RWPE2 (cell line): ENCODE measurements at places on chromosomes 3 and 15.

GRCh38 chr3:129481766-129482332 lies 41.8 kb downstream of the IFT122 start:
- H3K4me3 ChIP-seq: no peak overlapping the region
- peaks cover 17% of the 10 kb centered on the region for H3K36me3 ChIP-seq
- H3K27me3 ChIP-seq: no peaks in the 10 kb centered on the region
- H3K4me1 ChIP-seq: peaks cover 25% of the 10 kb centered on the region
- no peak for DNase-seq

- H3K4me1 ChIP-seq: peaks cover 51% of the 10 kb centered on the region
- H3K27me3 ChIP-seq: no peaks in the 10 kb centered on the region
- peak; percentile 77 for DNase-seq
- no peaks in the 10 kb centered on the region for H3K36me3 ChIP-seq
These were observed 30.4 kb upstream of the FLNB start for GRCh38 chr3:57977818-57978235.

DNA sequence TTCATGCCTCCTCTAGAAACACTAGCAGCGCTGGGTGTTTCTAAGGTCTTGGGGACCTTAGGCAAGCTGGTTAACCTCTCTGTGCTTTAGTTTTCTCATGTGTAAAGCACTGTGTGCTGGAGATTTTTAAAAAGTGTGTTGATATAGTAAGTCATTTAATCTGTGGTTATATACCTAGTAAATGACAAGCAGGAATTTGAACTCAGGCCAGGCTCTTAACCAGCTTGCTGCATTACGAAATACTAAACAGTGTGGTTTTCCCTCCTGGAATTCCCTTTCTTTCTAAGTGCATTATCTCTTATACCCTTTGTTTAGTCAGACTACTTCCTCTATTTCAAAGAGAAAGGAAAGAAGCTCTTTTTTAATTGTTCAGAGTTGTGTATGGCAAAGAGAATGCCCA lies 26.5 kb downstream of the NEO1 start:
- H3K27me3 ChIP-seq: peaks cover 3% of the 10 kb centered on the region
- no peaks in the 10 kb centered on the region for H3K36me3 ChIP-seq
- H3K4me3 ChIP-seq: no peak overlapping the region
- no peak overlapping the region for H3K27ac ChIP-seq

DNA sequence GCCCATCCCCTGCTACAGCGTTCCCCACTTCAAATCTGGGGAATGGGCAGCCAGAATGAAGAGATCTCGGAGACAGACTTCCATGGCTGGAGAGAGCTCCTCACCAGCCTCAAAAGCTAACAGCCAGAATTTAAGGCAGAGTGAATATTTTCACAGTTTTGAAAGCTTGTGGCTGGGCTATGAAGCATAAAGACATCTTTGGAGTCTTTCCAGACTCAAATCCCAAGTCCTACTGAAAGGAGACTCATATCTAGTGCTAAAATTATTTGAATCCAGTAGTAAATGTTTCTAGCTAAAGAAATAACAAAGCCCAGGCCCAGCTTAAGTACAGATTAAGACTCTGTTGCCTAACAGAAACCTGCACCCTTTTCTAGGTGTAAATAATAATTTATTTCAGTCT lies 628.4 kb upstream of the ALCAM start:
- H3K36me3 ChIP-seq: no peaks in the 10 kb centered on the region
- no peak overlapping the region for H3K4me3 ChIP-seq
- no peaks in the 10 kb centered on the region for H3K27me3 ChIP-seq
- no peaks in the 10 kb centered on the region for H3K4me1 ChIP-seq

GRCh38 chr3:185084901-185085300 lies 68.0 kb downstream of the C3orf70 start:
- no peaks in the 10 kb centered on the region for H3K36me3 ChIP-seq
- H3K27me3 ChIP-seq: peaks cover 8% of the 10 kb centered on the region
- no peak overlapping the region for H3K27ac ChIP-seq
- H3K4me1 ChIP-seq: no peaks in the 10 kb centered on the region
- DNase-seq: no peak

- no peak overlapping the region for H3K27ac ChIP-seq
- no peaks in the 10 kb centered on the region for H3K36me3 ChIP-seq
- H3K27me3 ChIP-seq: no peaks in the 10 kb centered on the region
- H3K4me3 ChIP-seq: no peak overlapping the region
These were observed 161.7 kb downstream of the VGLL4 start for GRCh38 chr3:11482021-11482420.

- H3K36me3 ChIP-seq: no peaks in the 10 kb centered on the region
- no peaks in the 10 kb centered on the region for H3K4me1 ChIP-seq
- DNase-seq: no peak
These were observed 49.0 kb upstream of the DCLK3 start for GRCh38 chr3:36813305-36813704.

DNA sequence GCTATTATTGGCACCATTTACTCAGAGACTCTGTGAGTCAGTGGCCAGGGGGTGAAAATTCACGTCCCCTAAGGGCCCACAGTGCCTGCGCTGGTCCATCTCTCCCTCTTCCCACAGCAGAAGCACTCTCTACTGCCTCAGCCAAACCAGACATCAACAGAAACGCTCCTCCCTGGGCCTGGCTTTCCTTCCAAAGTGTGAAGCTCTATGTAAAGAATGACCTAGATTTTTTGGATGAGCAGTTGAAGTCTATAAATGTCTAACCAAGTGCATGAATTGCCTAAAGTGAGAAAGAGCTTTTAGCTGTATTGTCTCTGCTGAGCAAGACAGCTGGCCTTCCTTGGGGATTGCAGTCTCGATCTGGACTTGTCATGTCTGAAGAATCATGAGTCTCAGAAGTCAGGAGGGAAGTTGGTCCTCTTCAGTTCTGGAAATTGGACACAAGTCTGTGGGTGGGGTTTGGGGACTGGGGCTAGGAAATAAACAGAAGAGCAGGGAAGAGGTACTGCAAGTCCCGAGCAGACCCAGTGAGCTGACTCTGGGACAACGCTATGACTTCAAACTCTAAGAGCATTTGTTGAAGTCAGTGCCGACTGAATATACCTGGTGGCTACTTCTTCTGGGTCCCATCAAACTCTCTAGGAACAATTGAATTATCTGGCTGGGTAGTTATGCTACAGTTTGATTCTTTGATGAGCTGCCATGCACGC lies 29.0 kb downstream of the RASGRP1 start:
- H3K4me3 ChIP-seq: no peak overlapping the region
- H3K27ac ChIP-seq: no peak overlapping the region
- no peaks in the 10 kb centered on the region for H3K36me3 ChIP-seq
- H3K27me3 ChIP-seq: no peaks in the 10 kb centered on the region

DNA sequence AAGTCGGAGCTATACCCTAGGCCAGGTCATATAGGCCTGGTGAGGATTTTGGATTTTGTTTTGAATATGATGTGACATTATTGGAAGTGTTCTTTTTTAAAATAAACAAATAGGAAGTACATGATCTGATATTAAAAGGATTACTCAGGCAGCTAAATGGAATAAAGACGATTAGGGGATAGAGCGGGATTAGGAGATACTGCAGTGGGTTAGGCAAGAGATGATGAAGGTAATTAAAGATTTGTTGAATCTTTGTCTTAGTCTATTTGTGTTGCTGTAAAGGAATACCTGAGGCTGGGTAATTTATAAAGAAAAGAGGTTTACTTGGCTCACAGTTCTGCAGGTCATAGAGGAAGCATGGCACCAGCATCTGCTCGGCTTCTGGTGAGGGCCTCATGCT lies 21.3 kb downstream of the KIF15 start:
- DNase-seq: no peak
- H3K27me3 ChIP-seq: no peaks in the 10 kb centered on the region
- H3K4me1 ChIP-seq: no peaks in the 10 kb centered on the region
- no peak overlapping the region for H3K4me3 ChIP-seq

DNA sequence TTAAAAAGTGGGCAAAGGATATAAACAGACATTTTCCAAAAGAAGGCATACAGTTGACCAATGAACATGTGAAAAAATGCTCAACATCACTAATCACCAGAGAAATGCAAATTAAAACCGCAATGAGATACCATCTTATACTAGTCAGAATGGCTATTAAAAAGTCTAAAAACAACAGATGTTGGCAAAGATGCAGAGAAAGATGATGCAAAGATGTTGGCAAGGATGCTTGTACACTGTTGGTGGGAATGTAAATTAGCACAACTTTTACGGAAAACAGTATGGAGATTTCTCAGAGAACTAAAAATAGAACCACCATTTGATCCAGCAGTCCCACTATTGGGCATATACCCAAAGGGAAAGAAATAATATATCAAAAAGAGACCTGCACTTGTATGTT lies 53.5 kb downstream of the TLNRD1 start:
- H3K36me3 ChIP-seq: no peaks in the 10 kb centered on the region
- H3K27me3 ChIP-seq: no peaks in the 10 kb centered on the region
- no peak for DNase-seq
- no peaks in the 10 kb centered on the region for H3K4me1 ChIP-seq

GRCh38 chr3:18483226-18483625 lies 58.1 kb upstream of the SATB1 start:
- H3K27ac ChIP-seq: no peak overlapping the region
- no peaks in the 10 kb centered on the region for H3K4me1 ChIP-seq
- H3K4me3 ChIP-seq: no peak overlapping the region
- no peak for DNase-seq
- no peaks in the 10 kb centered on the region for H3K36me3 ChIP-seq

DNA sequence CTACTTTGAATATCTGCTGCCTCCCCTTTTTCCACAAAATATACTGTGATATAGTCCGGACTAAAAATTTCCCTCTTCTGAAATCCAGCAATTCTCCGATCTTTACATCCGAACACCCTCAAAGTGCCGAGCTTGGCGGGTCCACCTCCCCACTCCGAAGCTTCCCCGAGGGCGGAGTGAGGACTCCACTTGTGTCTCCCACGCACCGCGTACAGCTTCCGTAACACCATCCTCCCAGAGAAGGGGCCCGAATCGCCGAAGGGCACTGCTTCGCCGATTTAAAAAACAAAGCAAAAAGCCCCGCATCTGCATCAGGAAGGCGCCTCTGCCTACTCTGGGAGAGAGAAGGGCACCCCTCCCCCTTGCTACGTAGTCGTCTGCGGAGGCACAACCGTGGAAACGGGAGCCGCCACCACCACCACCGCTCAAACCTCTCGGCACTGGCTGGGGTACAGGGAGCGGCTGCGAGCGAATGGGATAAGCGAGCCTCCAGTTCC lies 551 bp downstream of the NCBP2 start:
- no peak for DNase-seq
- H3K4me1 ChIP-seq: peaks cover 4% of the 10 kb centered on the region
- no peaks in the 10 kb centered on the region for H3K27me3 ChIP-seq
- H3K27ac ChIP-seq: peak overlapping the region; percentile 70
- peaks cover 46% of the 10 kb centered on the region for H3K36me3 ChIP-seq

DNA sequence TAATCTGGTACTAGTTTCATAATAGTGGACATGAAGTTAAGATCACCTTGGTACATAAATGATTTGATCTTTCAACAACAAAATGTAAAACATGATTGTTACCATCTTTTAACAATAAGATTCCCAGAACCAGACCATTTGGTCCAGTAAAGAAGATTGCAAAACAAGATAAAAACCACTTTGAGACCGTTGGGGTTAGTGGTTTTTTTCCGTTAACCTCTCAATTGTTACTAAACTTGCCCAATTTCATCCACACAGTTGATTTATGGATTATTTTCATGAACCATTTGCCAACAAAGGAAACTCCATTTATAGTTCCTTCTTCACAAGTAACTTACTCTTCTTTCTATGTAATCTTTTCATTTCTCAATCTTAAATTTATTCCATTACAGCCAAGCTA lies 53.8 kb downstream of the ATP8B4 start:
- no peaks in the 10 kb centered on the region for H3K4me1 ChIP-seq
- DNase-seq: no peak
- peaks cover 5% of the 10 kb centered on the region for H3K27me3 ChIP-seq
- H3K4me3 ChIP-seq: no peak overlapping the region
- H3K27ac ChIP-seq: no peak overlapping the region

DNA sequence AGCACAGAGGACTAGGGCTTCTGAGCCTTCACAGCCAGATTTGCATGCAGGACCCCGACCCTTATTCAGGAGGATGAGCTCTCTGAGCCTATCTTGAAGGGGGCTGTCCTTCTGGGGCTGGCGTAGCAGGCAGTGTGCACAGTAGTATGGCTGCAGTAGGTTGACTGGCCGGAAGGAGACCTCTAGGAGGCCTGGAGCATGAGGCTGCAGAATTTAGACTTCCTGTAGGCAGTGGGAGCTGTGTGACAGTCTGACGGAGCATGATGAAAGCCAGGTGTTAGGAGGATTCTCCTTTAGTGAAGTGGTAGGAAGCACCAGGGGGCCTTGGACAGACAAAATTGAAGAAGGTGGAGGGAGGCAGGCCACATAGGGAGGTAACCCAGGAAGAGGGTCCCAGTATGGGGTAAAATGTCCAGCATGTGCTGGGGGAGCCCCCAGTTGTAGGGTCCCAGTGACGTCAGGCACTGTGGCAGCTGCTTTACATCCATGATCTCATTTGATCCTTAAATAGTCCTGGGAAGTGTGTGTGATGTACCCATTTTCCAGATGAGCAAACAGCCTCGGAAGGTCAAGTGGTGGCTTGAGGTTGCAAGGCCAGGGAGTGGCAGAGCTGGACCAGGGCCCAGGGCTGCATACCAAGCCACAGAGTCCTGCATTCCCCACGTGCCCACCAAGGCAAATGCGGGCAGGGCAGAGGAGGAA lies 36.1 kb downstream of the SPSB4 start:
- H3K4me1 ChIP-seq: no peaks in the 10 kb centered on the region
- H3K27me3 ChIP-seq: no peaks in the 10 kb centered on the region
- H3K27ac ChIP-seq: no peak overlapping the region

- peak; percentile 50 for DNase-seq
- no peaks in the 10 kb centered on the region for H3K27me3 ChIP-seq
- peaks cover 7% of the 10 kb centered on the region for H3K4me1 ChIP-seq
- H3K36me3 ChIP-seq: peaks cover 73% of the 10 kb centered on the region
- H3K4me3 ChIP-seq: no peak overlapping the region
- H3K27ac ChIP-seq: no peak overlapping the region
These were observed 20.8 kb downstream of the NBEAL2 start for GRCh38 chr3:47000198-47000815.

DNA sequence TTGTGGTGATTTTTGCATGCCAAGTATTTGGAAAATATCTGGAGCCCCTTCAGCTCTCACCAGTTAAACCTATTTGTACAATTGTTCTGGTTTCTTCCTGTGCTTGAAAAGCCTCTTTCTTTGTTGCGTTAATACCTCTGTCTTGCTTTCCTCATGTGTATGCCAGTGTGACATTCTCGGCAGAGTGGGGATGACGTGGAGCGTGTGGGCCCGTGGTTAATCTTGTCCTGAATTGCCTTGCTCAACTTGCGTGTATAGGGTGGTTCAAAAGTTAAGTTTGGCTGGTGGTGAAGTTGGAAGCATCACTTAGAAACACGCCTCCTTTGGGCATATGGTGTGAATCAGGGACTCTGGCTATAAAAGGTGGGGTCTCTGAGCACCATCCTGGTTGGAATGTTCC lies 67.1 kb downstream of the IGF1R start:
- DNase-seq: no peak
- peaks cover 18% of the 10 kb centered on the region for H3K36me3 ChIP-seq
- no peak overlapping the region for H3K27ac ChIP-seq
- no peaks in the 10 kb centered on the region for H3K27me3 ChIP-seq
- peaks cover 11% of the 10 kb centered on the region for H3K4me1 ChIP-seq

GRCh38 chr3:10228248-10228950 lies 19.9 kb upstream of the TATDN2 start:
- no peak overlapping the region for H3K4me3 ChIP-seq
- no peaks in the 10 kb centered on the region for H3K4me1 ChIP-seq
- 0 out of 2 replicates have a peak, but pooled peaks cover 3% of the 10 kb centered on the region for H3K36me3 ChIP-seq
- no peak overlapping the region for H3K27ac ChIP-seq

- H3K36me3 ChIP-seq: no peaks in the 10 kb centered on the region
- H3K27me3 ChIP-seq: no peaks in the 10 kb centered on the region
- H3K4me1 ChIP-seq: no peaks in the 10 kb centered on the region
These were observed 133.8 kb upstream of the GMNC start for GRCh38 chr3:190996181-190996775.

GRCh38 chr3:65993134-65993900 lies 45.4 kb downstream of the MAGI1 start:
- H3K4me1 ChIP-seq: peaks cover 32% of the 10 kb centered on the region
- no peaks in the 10 kb centered on the region for H3K36me3 ChIP-seq
- H3K27me3 ChIP-seq: no peaks in the 10 kb centered on the region
